ENCODE measurements at places on chromosomes 12 and 14.

DNA sequence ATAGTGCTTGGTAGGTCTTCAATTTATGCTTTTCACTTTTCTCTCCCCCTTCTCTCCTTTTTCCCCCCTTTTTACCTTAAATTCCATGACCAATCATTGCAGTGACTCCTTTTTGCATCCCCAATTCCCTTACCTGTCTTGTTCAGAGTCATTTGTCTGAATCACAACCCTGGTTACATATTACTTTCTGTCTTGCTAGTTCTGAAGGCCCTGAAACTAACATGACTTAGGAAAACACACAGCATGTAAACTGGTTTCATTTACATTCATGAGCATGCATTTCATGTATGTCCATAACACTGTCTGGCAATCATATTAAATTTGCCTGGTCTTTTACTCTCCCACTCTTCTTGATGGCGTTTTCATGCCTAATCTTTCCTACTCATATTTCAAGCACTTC, 20.3 kb upstream of the FOXG1 start:
- no peak for DNase-seq

- DNase-seq, result no peak
These were observed at the start of gene C14orf39 for GRCh38 chr14:60485598-60486251. Gene C14orf39, minus strand, starts transcription at chr14:60486063. Its CDS starts 985 bp downstream, at chr14:60485078.

DNA sequence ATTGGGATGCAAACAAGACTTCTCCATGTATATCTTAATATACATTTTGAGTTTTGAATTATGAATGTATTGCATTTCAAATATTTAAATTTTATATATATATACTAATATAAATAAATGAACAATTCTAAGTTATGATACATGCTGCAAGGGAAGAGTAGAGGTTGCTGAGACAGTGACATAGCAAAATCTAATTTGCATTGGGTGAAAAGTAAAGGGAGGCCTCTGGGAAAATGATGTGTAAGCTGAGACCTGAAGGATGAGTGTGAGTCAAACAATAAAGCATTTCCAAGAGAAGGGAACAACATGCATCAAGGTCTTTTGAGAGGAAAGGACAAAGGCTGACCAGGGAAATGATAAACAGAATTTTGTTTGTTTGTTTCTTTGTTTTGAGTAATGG, 62.9 kb upstream of the PTPRQ start:
- DNase-seq, result no peak

DNA sequence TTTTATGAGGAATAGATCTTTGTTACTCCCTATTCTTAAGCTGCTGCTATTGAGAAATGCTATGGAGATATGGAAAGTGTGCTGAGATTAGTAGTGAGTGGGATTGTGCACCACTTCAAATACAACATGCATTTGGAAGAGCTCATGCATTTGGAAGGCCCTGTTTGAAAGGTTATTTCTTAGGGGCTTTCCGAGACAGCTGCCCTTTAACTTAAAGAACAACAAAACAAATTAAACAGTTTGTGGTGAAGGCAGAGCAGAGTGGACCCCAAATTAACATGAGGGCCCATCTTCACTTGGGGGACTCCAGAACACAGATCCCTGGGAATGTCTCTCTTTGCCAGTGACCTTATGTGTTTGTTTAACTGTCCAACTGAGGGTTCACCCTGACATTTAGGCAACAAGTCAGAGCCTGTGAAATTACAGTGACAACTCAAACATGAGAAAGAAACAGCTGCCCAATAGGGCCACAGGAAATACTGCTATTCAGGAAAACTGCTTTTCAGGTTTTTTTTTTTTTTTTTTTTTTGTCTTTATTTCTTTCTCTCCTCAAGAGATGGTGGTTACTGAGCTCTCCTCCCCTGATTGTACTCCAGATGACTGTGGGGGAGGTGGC, 41.4 kb upstream of the IGF1 start:
- DNase-seq, result no peak

GRCh38 chr12:26001530-26001929, 43.0 kb downstream of the RASSF8 start:
- DNase-seq, result no peak
